AG04449 (cell line): ENCODE measurements at places on chromosomes 2 and 18.

GRCh38 chr18:50720325-50720674 is 99.5 kb downstream of the MRO start:
- DNase-seq = no peak

GRCh38 chr18:32549248-32550110 is 78.8 kb upstream of the GAREM1 start:
- no peak for DNase-seq

- no peak for DNase-seq
Measured at GRCh38 chr2:234979204-234980167, 27.7 kb downstream of the SH3BP4 start.

DNA sequence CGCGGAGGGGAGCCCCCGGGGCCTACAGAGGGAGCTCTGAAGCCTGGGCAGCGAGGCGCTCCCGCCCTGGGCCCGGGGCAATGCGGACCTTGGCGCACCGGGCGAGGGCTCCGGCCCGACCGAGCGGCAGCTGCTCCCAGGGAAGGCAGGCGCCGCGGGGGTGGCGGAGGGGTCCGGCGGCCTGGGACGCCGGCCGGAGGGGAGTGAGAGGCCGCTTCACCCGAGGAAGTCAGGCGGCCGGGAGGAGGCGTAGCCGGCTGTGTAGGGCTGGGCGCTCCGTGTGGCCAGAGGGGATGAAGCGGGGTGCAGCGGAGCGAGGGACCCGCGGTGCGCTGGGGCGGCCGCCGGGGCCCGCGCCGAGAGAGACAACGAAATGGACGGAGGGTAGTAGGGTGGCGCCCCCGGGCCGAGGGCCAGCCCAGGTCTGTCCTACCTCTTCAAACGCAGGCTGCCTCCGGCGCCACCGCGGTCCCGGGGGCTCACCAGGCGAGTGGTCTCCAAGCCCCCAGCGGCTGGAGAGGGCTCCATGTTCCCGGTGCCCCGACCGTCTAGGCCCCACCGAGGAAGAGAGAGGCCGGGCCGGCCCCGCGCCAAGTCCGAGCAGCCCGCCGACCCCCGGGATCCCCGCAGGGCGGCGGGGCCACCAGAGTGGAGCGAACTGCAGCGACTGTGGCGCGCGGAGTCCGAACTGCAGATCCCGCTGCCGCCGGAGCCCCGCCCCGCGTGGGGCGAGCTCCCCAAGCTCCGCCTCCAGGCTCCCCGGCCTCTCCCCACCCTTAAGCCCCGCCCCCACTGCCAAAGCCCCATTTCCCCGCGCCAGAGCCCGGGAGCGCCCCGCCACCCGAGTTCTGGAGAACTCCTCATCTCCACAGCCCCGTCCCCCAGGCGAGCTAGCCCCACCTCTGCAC is at the start of gene SLC30A3:
SLC30A3 (minus strand) TSS at position 669 of the 908 bp plus-strand sequence; CDS start at position 528, 141 bp downstream.
- no peak for DNase-seq

GRCh38 chr2:237581751-237582746 is 8.5 kb downstream of the RAB17 start:
- DNase-seq = peak; percentile 7

DNA sequence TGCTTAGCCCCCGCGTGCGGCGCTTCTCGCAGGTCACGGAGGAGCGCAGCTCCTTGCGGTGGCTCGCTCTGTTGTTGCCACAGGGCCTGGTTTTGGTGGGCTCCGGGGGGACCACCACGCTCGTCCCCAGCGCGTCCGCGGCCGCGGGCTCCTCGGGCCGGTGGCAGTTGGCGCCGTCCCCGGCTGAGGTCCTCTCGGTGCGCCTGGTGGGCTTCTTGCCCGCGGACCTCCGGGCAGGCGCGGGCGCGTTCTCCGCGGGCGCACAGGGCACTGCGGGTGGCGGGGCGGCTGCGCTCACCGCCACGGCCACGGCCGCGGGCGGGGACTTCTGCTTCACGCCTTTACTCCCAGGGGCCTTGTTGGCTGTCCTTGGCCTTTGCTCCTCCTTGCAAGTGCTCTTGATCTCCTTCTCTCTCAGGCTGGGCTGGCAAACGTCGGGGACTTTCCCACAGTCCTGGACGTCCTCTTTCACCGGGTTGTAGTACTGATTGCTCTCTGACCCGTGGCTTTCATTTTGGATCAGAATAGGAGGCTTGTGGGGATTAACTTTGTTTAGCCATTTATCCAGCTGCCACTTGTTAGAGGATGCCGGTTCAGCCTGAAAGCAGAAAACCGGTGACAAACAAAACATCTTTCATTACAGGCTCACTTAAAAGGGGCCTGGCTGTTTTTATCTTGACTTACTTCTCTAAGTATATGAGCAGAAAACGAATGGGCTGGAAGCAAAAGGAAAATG is 104.0 kb upstream of the REV1 start:
- no peak for DNase-seq

- DNase-seq = no peak
Measured at GRCh38 chr2:17107871-17108270, 410.4 kb downstream of the RAD51AP2 start.

DNA sequence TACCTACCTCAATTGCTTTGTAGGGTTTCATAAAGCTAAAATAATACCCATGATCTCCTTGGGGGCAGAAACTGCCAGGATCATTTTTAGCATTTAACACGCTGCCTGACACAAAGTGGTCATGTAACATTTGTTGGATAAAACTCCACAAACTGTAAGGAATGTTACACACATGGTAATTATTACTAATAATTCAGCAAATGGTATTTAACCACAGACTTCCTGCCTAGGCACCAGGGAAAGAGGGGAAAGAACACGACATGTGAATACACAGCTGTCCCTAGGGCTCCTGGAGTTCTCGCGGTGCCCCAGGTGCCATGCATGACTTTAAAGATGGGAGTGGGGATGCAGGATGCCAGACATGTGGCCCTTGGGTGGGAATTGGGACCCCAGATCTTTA is 43.5 kb downstream of the ASAP2 start:
- DNase-seq = no peak
